ENCODE measurements at places on chromosomes 5 and 9.

- DNase-seq, result no peak
Observed at GRCh38 chr5:71569748-71570509, 17.2 kb upstream of the MCCC2 start.

DNA sequence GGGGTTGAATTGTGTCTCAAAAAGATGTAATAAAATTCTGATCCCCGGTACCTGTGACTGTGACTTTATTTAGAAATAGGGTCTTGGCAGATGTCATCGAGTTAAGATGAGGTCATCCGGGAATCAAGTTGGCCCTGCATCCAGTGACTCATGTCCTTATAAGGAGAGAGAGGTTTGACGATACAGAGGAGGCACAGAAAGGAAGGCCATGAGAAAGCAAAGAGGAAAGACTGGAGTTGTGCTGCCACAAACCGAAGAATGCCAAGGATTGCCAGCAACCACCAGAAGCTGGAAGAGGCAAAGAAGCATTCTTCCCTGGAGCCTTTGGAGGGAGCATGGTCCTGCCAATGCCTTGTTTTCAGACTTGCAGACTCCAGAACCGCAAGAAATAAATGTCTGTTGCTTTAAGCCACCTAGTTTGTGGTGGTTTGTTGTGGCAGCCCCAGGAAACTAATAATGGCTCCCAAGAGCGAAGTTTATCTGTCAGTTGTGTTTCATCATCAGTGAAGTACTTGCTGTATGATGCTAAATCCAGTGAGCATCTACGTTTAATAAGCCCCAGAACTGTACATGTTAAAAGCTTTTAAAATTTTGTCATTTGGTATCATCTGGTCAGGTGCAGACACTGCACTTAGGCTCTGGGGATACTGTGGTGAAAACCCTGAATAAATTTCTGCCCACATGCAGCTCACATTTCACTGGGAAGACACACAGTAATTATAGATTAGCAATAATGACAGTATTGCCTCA, 114.8 kb downstream of the TLE4 start:
- DNase-seq, result no peak

DNA sequence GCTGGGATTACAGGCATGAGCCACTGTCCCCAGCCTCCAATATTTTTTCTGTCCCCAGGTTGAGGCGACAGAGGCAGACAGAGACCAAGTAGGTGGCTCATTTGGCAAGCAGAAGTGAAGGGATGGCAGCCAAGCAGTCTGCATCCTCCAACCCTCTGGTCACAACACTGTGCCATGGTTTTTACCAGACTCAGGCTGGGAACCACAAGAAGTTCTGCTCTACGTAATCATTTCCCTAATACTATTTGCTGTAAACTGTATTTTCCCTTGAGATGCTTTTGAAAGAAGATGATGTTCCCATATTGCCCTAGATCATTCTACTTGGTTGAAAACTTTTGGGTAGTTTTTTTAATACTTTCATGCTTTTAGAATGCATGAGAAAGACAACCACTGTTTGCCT, 40.5 kb downstream of the PTTG1 start:
- no peak for DNase-seq

DNA sequence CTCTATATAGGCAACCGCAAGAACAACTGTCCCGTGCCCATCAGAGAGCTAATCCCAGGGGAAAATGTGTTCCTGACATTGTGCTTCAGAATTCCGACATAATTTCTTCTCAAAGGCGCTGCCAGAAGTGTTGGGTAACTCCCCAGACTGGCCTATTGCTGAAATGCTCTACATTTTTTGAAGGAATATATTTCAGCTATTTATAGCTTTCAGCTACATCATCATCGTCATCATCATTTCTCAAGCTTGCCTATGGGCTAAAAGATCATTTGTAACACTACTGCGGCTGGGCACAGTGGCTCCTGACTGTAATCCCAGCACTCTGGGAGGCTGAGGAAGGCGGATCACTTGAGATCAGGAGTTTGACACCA, 49.7 kb downstream of the MYO10 start:
- DNase-seq, result no peak

- no peak for DNase-seq
Observed at GRCh38 chr5:170782438-170782837, 1.1 kb upstream of the GABRP start.

DNA sequence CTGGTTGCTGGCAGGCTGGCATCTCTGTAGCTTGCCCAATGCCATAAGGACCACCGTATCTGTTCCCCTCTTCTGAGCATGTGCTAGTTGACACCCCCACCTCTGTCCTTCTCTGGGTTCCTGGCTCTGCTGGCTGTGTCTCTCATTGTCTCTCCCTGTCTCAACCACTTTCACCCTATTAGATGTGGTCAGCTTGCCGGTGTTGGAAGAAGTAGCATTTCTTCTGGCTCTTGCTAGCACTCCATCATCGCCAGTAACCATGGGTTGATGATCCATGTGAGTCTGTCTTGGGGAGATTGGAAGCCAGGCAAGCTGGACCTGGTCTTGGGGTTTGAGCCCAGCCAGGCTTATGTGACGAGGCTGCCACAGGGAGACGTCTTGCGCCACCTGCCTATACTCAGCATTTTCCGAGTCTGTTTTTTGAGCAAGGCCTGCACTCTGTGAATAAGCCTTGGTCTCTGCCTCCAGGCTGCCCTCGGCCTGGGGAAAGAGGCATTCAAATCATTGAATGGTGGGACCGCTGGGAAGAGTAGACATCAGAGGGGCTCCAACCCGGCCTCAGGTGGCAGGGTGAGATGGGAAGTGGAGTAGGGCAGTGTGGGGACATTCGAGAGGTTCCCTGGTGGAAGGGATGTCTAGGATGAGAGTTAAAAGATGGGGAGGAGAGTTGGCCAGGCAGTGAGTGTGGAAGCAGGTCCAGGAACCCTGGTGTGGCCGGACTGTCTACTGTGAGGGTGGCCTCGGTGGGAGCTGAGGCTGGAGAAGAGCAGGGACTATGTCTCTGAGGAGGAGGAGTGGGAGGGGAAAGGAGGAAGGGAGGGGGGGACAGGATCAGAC, 74.3 kb downstream of the ZNF618 start:
- no peak for DNase-seq

GRCh38 chr9:3969590-3970260, 330.1 kb downstream of the GLIS3 start:
- no peak for DNase-seq

DNA sequence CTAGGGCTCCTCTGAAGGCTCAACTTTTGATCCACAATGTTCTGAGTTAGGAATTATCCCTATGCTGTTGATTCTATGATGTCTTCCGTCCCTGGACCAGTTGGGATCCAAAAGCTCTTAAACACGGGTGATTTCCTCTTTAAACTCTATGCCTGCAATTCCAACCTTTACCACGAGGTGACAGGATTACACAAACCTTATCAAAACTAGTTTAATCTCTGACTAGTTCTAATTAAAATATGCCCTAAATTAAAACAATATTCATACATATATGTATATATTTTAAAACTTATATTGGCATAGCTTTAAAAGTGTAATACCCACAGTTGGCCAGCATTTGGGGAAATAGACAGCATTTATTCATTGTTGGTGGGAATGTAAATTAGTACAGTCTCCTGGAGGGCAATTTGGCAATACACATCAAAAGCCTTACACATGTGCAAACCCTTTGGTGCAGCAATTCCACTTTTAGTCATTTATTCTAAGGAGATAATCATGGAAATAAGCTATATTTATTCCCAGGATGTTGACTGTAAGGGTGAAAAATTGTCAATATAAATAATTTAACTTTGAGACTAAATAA, 51.6 kb upstream of the PHYKPL start:
- DNase-seq, result peak; percentile 36

DNA sequence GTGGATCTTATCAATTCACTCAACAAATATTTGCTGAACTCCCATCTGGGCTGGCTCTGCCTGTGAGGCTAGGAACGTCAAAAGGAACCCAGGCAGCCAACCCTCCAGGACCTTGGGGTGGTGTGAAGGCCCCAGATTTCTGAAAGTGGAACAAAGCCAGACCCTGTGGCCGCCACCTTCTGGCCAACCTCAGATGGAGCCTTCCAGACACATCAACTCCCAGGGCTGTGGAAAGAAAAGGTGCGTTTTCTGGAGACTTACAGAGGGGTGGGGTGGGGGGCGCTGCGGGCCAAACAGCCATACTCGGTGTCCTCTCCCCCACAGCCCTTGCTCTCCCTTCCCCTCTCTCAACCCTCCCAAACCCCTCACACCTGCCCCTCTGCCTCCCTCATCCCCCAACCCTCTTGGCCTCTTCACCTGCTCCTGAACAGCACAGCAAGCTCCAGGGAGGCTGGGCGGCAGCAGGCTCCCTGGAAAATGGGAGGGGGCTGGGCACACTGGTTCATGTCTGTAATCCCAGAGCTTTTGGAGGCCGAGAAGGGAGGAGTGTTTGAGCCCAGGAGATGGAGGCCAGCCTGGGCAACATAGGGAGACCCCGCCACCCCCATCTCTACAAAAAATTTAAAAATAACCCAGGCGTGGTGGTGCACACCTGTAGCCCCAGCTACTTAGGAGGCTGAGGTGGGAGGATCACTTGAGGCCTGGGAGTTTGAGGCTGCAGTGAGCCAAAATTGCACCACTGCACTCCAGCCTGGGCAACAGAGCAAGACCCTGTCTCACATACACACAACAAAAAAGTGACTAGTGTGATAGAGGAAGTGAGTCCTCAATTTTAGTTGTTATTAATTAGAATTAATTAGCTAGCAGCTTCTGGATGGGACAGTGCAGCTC, 45.0 kb upstream of the PRRC2B start:
- DNase-seq, result no peak

GRCh38 chr9:124012368-124013301, 1.1 kb downstream of the LHX2 start:
- no peak for DNase-seq

- DNase-seq, result no peak
Observed at GRCh38 chr9:20914556-20914955, 116.9 kb downstream of the HACD4 start.

GRCh38 chr9:76676857-76677256, 87.4 kb upstream of the PCA3 start:
- DNase-seq, result no peak

- DNase-seq, result no peak
Observed at GRCh38 chr5:93359960-93360305, 221.1 kb downstream of the NR2F1-AS1 start.

GRCh38 chr5:170155771-170156170, 50.1 kb downstream of the FOXI1 start:
- DNase-seq, result no peak

GRCh38 chr5:98497418-98497817, 276.0 kb upstream of the RGMB start:
- no peak for DNase-seq

GRCh38 chr5:40318395-40318794, 361.3 kb upstream of the PTGER4 start:
- no peak for DNase-seq

DNA sequence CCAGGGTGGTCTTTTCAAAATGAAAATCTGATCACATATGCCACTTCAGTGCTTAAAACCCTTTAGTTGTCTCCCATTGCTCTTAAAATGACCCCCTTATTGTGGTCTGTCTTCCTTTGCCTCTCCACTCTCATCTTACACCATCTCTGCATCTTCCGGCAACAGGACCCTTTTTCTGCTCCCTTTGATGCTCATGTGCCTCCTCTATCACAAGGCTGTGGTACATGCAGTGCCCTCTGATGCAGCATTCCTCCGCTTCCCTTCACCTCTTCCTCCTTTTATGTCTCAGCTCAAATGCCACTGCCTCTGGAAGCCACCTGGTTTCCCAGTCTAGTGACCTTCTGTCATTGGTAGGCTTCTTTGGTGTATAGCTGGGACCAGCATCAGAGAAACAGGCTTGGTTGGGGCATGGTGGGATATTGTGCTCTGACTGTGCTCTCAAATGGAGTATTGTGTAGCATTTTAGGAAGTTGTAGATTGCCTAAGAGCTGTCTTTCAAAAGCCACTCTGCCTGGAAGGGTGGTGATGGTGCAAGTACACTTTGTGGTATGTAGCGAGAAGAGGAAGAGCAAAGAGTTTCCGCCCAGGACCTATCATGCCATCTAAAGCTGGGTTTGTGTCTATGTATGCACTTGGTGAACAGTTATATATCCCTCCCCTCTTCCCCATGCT, 28.1 kb downstream of the ARHGAP26 start:
- DNase-seq, result no peak

GRCh38 chr9:24045150-24045549, 219.1 kb upstream of the ELAVL2 start:
- DNase-seq, result no peak

DNA sequence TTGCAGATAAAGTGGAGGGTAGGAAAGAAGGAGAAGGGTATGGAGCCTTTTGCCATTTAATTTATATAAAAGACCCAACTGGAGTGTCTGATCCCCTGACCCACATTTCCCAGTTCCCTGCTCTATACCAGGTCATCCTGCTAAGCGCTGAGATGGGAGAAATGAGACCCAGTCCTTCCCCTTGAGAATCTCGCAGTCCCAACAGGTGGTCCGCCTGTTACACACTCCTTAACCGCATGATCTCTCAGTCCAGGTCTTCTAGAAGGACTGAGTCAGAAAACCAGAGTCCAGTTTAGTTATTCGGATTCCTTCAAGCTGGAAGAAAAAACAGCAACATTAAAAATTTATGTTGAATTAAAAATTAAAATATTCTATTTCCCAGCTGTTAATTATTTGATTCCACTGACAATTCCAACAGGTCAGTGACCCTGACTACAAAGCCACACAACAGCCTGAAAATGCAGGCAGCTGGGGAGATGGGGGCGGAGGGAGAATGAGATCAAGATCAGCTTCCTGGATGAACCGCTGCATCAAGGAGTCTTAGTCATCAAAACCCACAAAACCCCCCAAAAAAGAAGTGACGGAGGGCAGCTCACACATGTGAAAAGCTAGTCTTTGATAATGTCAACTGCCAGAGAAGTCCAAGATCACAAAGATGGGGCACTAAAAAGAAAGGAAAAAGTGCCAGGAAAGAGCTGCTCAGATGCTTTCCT, 44.0 kb downstream of the GGTA1 start:
- no peak for DNase-seq

- DNase-seq, result no peak
Observed at GRCh38 chr5:35336230-35336629, 105.9 kb upstream of the PRLR start.

DNA sequence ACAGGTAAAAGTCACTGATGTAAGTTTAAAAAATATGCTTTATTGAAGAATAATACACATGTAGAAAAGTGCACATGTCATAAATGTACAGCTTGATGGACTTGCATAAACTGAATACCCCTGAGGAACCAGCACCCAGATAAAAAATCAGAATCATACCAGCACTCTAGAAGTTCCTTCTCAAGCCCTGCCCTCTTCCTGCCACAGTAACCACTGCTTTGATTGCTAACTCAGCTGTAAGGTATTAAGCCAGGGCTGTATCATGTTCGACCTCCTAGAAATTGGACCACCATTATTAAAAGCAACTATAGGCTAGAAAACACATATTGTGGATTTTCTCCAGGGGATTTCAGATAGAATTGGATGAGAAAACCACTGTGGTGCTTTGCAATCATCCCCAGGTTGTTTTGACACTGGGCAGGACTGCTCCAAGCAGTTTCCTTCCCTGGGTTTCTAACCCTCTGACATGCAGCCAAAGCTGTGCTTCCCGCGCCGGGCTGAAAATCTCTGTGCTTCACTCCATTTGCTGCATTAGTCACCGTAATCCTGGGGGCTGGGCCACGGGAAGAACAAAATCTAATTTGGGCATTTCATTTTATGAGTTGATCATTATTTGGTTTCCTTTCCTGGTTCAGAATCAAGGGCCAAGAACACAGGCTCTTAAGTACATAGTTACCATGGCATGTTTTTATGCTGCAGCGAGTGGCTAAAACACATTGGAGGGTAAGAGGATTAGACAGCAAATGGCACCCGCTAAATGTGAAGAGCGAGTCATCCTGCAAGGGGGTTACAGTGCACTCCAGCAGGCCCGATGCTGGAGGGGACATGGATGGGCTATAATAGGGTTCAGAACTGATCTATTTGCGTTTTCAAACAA, 139.4 kb upstream of the IL12B start:
- DNase-seq, result no peak

Data from CMK (cell line).